ENCODE measurements at places on chromosomes 2 and 18. TPM values are rescaled to one million over a fixed set of nuclear protein-coding genes. Genes with fewer than 3 reads are reported as not detected.
A peak's percentile ranks its signal among the peaks of the same experiment; 100 is the strongest.

- DNase-seq: no peak
These were observed 103.2 kb upstream of the OTX1 start for GRCh38 chr2:62947403-62947802.

DNA sequence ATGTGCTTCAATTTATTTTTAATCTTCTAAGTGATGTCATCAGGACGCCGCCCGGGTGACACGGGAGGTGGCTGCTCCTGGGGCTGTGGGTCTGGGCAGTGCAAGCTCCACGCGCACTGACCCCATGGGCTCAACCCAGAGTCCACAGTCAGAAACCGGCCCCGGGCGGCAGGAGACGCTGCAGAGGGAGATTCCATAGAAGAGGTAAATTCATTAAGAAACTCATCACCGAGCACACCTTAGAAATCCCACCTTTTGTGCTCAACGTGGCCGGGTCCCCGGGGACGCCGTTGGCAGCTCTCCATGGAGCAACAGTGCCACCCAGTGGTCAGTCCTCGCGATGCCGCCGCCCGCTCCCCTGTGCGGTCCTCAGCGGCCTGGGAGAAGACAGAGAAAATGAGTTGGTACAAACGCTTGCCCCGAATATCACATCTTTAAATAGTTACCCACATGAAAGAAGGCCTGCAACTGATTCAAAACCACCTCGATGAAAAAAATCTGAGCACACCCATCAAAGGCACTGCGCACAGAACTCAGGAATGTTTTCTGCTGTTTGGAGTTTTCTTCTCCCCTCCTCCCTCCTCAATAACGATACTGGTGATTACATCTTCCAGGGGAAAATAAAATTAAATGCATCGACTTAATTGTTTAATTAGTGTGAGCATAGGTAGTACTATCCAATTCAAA is 92.6 kb downstream of the CMPK2 start:
- peak; percentile 88 for DNase-seq

DNA sequence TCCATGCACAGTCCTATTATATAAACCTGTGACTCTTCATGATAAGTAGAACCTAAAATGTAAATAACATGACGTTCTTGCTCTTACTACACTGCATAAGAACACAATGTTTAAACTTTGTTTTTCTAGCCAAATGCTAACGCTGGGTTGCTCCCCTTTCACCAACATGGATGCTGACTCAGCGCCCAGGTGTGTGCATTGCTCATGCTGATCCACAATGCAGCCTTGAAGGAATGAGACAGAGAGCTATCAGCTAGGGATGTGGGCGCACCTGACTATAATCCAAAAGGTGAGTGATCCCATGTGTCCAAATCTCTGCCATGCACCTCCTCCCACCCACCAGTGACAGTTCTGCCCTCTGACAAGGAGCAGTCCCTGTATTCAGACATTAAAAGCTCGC is 235.0 kb downstream of the IRS1 start:
- peak; percentile 3 for DNase-seq

DNA sequence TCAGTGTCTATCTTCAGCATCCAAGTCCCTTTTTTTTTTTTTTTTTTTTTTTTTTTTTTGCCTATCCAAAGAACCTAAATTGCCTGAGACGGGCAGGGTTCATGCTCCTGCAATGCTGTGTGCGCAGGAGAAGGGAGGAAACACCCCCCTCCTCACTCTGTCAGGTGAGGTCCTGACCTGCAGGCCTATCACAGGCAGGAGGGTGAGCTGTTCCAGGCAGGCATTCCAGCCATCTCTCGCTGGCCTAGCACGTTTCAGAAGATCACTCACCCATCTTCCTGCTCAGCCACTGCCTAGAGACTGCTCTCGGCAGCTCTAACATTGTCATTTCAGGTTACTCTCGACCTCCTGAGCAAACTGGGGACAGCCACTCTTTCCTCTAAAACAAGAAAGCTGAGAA is 48.4 kb upstream of the LAPTM4A start:
- DNase-seq: peak; percentile 29

DNA sequence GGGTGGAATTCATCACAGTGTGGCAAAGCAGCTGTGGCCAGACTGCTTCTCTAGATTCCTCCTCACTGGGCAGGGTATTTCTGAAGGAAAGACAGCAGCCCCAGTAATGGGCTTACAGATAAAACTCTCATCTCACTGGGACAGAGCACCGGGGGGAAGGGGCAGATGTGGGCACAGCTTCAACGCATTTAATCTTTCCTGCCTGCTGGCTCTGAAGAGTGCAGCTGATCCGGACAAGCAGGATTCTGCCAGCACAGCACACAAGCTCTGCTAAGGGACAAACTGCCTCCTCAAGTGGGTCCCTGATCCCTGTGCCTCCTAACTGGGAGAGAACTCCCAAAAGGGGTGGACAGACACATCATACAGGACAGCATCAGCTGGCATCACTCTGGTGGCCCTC is 779.9 kb upstream of the CNTNAP5 start:
- DNase-seq: no peak

- no peak for DNase-seq
These were observed 897.3 kb upstream of the DDX18 start for GRCh38 chr2:116917196-116917595.

GRCh38 chr18:23279931-23280330 is 144.6 kb downstream of the CABLES1 start:
- no peak for DNase-seq

DNA sequence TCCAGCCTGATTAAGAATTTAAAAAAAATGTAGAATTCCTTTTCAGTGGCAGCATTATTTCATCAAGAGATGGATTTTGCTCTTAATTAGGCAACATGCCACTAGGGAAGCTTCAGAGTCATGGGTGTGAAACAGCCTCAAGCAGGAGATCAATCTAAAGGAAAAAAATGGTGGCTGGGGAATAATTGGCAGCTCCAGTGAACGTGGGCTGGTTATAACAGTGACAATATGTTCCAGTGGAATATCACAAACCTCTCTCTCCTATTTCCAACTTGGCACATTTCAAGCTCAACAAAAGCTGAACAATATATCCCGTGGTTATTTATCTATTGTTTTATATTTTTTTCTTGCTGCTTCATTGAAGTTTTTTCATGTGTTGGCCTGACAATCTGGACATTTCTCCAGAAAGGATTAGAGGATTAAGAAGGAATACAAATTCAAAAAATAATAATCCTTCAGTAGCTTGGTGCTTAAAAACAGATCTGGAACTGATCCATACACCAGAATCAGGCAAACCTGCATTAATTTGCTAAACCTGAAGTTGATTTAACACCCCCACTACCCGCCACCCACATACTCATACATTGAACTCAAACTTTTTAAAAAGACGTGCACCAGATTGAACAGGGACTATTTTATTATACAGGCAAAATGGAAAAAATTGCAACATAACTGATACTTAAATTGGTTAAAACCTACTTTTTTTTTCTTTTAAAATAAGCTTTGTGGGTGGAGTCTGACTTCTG is 255.9 kb upstream of the SPRED2 start:
- DNase-seq: no peak

DNA sequence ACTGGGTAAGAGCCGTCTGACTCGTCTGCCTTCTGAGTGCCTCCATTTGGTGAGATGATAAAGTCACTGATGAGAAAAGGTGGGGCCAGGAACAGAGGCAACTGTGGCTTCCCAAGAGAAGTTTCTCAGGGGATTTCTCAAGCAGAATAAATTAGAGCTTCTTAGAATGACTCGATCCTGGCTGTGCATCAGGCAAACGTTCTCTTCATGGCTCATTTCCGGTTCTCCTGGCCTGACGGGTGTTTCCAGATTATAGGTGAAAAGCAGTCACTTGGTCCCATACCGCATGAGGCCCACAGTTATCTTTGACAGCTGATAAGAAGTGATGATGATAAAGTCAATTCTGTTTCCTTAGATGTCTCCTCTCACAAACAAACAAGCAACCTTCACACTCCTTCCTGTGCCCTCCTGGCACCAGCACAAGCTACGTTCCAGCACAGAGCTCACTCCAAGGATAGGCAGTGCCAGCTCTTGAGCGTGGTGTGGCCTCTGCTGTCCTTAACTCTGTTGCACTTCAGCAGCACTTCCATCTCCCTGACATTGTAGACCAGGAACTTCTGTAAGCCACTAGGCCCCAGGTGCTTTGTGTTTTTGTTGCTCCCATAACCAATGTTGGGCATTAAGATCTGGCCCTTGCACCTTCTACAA is 37.8 kb upstream of the KCNF1 start:
- DNase-seq: no peak

GRCh38 chr2:134667081-134667480 is 51.7 kb downstream of the TMEM163 start:
- DNase-seq: no peak

GRCh38 chr2:111919794-111920608 is 21.6 kb downstream of the MERTK start:
- no peak for DNase-seq

DNA sequence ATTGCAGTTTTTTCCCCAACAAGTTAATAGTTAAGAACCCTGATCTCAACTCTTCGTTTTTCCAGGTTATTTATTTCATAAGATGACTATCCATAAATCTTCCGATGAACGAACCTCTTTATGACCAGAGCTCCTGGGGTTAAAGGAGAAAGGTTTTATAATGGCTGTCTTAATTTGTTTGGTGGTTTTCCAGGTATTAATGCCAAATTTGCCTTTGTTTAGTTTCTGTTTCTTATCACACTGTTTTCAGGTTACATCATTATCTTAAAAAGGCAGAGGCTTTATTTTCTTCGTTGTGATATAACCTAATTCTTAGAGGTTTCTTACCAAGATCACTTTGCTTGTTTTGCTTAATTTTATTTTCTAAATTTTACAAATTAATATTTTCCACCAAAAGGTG is 10.1 kb downstream of the ZNF638 start:
- no peak for DNase-seq

POTEE gene
- total RNA-seq: 0.97 TPM

NOSTRIN gene
- not detected for total RNA-seq

INPP4A gene
- total RNA-seq: 36.9 TPM

NFU1 gene
- total RNA-seq: 27.5 TPM
